ENCODE measurements at places on chromosomes 11 and 22.

GRCh38 chr22:21949948-21950347 is 2.7 kb downstream of the PPM1F start:
- DNase-seq: no peak

DNA sequence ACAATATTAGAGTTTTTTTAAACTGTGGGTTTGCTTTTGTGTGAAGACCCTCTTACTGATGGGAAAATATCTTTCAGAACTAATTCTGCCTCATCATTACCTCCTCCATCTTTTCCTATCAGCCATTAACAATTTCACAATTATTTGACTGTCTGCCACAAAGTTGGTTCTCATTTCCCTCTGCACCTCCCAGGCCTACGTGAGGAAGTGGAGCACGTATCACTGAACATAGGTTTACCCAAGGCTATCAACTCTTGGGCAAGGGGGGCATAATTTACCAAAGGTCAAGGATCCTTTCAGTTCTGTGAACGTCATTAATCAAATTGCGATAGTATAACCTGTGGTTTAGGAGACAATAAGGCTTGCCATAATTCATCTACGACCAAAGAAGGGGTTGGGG is 60.0 kb downstream of the LIF start:
- DNase-seq: no peak

GRCh38 chr11:63015521-63016215 is at the start of gene SLC22A8:
SLC22A8 (minus strand) TSS chr11:63015841; CDS start chr11:63014958, 883 bp downstream.
- DNase-seq: peak; percentile 58

- no peak for DNase-seq
Observed at GRCh38 chr11:2531987-2532703, 87.3 kb downstream of the KCNQ1 start.

DNA sequence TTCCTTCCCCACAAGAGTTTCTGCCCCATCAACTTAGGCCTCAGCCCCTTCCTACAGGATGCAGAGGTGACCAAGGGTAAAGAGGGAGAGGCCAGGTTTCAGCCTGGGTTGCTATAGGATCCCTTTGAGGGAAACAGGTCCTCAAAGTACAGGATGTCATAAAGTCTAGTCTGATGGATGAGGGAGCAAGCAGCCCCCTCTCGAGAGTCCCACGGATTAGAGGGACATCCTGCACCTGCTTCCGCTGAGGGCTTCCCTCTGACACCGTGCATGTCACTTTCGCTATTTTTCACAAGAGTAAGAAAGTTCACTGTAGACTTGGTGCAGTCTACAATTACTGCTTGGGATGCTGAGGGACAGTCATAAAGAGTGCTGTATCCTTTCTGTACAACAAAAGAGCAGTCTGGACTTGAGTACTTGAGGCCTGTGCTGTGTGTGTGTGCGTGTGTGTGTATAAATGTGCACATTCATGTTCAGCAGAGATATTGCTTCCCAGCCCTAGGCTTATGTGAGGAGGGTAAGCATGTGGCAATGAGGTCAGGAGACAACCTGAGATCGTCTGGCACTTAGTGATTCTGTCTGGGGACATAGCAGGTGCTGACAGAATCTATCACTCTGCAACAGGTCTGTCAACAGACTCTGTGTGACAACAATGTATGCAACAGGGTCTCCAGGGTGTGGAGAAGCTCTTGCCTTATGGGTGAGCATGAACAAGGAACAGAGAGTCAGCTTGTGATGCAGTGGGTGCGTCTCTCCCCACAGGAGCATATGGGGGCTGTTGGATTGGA is 18.0 kb upstream of the CHST1 start:
- DNase-seq: no peak

DNA sequence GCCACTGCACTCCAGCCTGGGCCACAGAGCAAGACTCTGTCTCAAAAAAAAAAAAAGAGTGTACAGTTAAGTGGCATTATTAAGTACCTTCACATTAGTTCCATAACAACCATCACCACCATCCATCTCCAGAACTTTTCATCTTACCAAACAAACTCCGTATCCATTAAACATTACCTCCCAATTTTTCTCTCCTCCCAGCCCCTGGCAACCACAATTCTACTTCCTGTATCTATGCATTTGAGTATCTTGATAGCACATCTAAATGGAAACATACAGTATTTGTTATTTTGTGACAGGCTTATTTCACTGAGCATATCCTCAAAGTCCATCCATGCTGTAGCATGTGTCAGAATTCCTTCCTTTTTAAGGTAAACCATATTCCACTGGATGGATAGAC is 46.8 kb downstream of the DGCR2 start:
- DNase-seq: no peak

DNA sequence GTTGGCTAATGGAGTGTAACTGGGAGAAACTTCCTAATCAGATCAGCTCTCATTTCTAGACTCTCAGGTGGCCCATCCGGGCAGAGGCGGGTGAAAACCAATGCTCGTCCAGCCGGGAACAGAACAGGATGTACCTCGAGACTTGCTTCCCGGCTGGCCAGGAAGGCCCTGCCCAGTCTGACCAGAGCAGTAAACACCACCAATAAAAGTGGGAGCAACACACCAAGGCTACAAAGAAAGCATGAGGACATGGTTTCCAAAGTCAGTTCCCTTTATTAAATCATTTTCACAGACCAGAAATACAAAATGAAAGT is 940 bp upstream of the TNKS1BP1 start:
- DNase-seq: no peak

- DNase-seq: no peak
Observed at GRCh38 chr11:45264839-45265515, 21.2 kb downstream of the SYT13 start.

GRCh38 chr11:30387891-30388861 is 65.3 kb downstream of the ARL14EP start:
- no peak for DNase-seq

GRCh38 chr11:115906171-115906570 is 402.0 kb upstream of the CADM1 start:
- DNase-seq: no peak

GRCh38 chr11:80182901-80183300 is 742.1 kb upstream of the TENM4 start:
- no peak for DNase-seq

DNA sequence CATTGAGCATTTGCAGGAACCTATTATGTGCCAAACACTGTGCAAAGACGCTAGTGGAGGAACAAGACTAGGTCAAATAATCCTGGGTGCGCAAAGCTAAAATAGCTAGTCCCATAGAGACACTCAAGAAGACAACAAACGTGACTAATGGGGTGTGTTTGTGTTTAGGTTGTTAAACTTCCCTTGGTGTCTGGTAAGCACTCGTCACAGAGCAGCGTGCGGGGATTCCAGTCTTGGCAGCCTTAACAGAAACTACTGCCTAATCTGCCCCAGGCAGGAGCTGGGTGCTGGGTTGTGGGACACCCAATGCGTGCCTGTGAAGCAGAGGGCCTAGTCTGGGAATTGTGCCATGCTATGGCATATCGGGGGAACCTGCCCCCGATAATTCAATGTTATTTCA is 10.8 kb upstream of the CALCB start:
- no peak for DNase-seq

DNA sequence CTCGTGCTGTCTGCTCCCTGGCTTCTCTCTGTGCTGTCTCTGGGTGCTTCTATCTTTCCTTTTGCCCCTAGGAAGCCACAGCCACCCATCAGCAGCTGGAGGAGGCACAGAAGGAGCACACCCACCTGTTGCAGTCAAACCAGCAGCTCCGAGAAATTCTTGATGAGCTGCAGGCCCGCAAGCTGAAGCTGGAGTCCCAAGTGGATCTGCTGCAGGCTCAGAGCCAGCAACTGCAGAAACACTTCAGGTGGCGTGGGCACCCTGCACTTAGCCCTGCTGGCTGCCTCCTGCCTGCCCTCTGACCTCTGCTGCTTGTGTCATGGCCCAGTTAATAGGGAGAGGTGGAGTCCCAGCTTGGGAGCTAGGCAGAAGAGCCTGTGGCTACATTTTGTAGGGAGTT is 67.8 kb downstream of the CEP164 start:
- DNase-seq: no peak
